ACHN (cell line): ENCODE measurements at places on chromosomes 1 and 21.

- DNase-seq, result no peak
Measured at GRCh38 chr1:1119272-1119890, 3.5 kb upstream of the C1orf159 start.

DNA sequence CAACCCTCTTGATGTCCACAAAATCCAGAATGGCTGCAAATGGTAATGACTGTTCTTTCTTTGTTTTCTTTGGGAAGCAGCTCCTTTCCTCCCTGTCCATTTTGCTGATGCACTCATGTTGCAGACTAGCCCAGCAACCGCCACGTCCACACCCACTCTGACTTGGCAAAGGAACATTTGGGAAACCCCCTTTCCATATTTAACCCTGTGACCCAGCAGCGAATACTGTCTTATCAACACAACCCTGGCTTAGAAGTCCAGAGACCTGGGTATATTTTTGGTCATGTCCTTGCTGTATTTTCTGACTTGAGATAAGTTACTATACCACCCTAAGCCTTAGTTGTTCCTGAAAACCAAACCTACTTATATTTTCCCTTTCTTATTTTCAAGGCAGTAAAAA is 18.1 kb upstream of the SHE start:
- no peak for DNase-seq

GRCh38 chr21:37532868-37533780 is 166.6 kb downstream of the DYRK1A start:
- DNase-seq, result peak; percentile 58

GRCh38 chr1:29380532-29380931 is 144.2 kb downstream of the PTPRU start:
- DNase-seq, result no peak

GRCh38 chr1:70353601-70354331 is 756 bp downstream of the ANKRD13C start:
- peak; percentile 89 for DNase-seq

DNA sequence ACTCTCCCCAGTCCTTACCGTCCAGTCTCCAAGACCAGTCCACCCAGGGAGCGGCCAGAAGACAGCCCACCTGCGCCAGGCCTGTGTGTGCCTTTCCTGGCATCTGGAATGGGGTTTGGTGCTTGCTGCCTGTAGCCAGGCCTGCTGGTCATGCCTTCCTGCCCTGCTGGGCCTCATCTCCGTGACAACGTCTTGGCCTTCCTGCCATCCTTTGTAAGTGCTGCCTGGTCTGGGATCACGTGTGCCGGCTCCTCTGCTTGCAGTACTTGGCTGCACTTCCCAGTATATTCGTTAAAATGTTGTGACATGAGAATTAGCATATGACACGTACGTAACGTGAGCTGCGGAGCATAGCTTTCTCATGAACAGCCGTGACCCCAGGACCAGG is 145.3 kb upstream of the COL6A1 start:
- DNase-seq, result no peak

- no peak for DNase-seq
Measured at GRCh38 chr1:91548376-91549040, 47.9 kb downstream of the CDC7 start.

DNA sequence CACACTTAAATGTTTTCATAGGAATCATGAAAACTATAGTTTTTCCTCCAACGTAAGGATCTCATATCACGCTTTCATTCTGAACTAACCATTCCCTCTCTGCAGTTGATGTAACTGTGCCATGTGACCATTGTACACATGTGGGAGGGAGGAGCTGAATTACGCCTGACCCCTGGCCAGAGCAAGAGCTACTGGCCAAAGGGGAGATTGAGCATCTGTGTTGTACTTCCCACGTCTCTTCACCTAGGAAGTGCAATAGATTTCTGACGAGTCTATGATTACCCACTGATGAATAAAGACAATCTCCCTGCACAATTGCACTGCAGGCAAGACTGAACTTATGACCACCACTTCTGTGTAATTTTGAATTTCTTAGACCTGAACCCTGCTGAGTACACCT is 24.0 kb downstream of the PTPRC start:
- DNase-seq, result no peak

DNA sequence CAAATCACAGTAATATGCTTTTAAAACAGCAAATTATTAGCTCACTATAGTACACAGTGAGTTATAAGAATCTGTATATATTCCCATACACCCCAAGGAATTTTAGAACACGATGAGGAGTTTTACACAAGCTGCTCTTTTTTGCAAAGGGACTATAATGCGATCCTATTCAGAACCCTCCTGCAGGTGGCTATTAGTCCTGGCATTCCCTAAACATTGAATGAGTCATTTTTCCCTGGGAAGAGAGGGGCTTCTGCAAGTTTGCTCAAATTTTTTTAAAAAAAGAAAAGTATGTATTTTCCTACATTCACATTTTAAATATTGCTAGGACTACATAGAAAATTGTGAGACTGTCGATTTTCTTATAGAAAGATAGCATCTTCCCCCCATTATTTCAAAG is 106.3 kb downstream of the COL11A1 start:
- DNase-seq, result no peak

- no peak for DNase-seq
Measured at GRCh38 chr1:107767156-107767582, 197.8 kb downstream of the VAV3 start.

DNA sequence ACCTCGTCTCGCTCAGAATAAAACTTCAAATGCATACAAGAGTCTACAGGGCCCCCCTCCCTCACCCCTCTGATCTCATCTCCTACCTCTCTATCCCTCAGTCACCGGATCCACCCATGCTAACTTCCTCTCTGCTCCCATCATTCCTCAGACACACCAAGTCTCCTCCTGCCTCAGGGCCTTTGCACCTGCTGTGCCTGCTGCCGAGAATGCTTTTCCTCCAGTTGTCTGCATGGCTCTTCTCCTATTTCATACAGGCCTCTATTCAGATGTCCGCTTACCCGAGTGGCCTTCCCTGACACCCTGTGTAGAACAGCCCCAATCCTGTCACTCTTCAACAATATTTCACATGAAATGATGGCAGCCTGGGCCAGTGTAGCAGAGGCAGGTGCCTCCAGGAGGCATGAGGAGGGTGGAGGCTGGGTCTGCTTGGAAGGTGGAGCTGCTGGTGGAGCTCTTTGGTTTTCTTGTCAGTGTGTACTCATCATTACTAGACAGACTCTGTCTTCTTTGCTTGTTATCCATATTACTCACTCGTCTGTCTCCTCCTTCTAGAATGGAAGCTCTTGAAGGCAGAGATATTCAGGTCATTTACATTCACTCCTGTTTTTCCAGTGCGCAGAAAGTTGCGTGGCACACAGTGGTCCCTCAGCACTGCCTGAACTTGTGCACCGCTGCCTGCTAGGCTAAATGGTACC is 4.2 kb downstream of the SH2D2A start:
- no peak for DNase-seq

DNA sequence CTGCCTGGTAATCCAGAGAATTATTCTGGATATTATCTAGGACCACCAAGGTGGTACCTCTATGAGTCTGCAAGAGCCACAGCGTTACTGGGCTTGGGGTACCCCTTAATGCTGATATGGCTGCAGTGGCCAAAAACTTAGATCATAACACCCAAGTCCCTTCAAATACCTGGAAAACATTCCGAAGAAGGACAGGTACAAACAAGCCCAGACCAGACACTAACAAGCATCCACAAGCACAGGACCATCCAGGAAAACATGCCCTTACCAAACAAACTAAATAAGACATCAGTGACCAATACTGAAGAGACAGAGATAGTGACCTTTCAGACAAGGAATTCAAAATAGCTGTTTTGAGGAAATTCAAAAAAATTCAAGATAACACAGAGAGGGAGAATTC is 2.9 kb downstream of the C1orf105 start:
- DNase-seq, result no peak

DNA sequence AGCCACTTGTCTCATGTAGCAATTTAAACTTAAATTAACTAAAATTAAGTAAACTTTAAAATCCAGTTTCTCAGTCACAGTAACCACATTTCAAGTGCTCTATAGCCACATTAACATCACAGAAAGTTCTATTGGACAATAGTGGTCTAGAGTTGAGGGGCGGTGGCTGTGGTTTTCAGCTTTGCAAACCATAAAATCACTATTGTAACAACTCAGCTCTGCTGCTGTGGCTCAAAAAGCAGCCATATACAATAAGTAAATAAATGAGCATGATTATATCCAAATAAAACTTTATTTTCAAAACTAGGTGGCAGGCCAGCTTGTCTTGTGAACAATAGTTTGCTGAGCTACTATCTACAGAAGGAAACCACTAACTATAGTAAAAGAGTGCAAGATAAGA is 43.4 kb upstream of the C1orf53 start:
- DNase-seq, result no peak

DNA sequence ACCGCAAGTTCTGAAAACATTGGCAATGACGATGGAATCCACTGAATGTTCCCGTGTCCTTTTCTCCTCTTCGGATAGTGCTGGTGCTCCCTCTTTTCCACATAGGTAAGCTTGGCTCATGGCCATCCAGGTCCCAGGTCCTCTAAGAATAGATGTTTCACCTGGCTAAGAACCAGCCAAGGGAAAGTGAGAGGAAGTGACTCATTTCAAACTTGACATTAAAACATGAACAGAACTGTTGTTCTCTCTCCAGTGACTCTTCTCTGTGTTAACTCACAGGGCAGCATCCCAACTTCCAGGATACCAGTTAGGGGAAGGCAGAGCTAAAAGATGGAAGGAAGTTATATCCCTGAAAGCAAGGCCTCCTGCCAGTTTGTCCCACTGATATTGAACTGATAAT is 493.8 kb upstream of the CHRM3 start:
- DNase-seq, result peak; percentile 8

GRCh38 chr1:245195398-245195797 is 40.6 kb downstream of the KIF26B start:
- DNase-seq, result no peak

- no peak for DNase-seq
Measured at GRCh38 chr1:178551307-178551706, 38.4 kb downstream of the TEX35 start.

DNA sequence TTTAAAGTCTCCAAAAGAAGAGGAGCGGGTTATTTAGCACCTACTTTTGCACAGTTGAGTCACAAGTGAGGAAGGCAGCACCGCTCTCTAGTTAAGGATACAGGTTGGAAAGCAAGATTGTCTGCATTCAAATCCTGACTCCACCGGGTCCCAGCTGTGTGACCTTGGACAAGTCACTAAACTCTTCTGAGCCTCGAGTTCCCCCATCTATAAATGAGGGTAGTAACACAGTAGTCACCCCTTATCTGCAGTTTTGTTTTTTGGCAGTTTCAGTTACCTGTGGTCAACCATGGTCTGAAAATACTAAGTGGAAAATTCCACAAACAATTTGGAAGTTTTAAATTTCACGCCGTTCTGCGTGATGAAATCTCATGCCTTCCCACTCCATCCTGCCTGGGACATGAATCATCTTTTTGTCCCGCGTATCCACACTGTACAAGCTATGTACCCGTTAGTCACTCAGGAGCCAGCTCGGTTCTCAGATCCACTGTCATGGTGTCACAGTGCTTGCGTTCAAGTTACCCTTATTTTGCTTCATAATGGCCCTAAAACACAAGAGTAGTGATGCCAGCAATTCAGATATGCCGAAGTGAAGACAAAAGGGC is 49.4 kb downstream of the CAPZB start:
- no peak for DNase-seq

DNA sequence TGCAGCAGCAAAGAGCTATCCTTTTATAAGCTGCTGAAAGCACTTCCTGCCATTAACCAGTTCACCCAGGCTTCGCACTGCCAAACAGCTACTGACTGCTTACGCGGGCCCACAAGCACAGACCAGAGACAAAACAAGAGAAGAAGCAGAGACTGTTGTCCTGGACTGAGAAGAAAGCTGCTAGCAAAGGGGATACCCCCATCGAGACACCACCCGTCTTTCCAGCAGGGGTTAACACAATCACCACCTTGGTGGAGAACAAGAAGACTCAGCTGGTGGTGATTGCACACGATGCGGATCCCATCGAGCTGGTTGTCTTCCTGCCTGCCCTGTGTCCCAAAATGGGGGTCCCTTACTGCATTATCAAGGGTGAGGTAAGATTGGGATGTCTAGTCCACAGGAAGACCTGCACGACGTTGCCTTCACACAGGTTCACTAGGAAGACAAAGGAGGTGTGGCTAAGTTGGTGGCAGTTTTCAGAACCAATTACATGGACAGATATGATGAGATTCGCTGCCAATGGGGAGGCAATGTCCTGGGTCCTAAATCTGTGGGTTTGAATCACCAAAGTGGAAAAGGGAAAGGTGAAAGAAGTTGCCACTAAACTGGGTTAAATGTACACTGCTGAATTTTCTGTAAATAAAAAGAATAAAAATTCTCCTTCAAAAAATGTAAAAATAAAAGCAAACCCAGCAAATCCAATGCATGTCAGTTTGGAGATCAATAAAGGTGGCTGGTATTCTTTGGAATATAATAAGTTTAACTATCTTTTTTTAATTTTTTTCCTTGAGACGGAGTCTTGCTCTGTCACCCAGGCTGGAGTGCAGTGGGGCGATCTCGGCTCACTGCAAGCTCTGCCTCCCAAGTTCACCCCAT is 1.2 kb downstream of the FMO5 start:
- DNase-seq, result no peak

- DNase-seq, result peak; percentile 7
Measured at GRCh38 chr21:31612894-31613785, 46.4 kb upstream of the SOD1 start.

- no peak for DNase-seq
Measured at GRCh38 chr1:15457585-15457984, 1.1 kb downstream of the CELA2A start.

DNA sequence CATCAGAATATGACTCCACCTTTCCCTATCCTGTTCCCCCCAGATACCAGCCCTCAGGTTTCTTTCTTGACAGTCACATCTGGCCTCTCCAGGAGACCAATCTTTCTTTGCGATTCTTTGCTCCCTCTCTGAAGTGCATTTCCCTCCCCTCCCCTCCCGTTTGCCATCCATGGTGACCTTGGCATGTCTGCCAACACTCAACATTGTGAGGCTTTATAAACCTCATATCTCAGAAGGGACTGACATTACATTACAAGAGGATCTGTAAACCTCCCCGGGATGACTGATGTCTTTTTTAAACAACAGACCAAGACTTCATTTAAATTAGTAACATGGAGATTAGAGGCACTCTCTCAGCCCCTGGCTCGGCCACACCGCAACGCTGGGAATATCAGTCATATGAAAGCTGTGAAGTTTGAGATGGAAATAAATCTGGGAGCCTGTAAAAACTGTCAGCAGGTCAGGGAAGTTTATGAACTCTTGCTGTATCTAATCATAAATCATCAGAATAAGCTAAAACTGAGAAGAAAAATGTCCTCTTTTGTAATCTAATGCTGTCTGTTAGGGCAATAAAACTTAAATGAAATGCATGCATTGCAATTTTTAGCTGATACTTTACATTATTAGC is 401.7 kb upstream of the PROX1 start:
- DNase-seq, result no peak

DNA sequence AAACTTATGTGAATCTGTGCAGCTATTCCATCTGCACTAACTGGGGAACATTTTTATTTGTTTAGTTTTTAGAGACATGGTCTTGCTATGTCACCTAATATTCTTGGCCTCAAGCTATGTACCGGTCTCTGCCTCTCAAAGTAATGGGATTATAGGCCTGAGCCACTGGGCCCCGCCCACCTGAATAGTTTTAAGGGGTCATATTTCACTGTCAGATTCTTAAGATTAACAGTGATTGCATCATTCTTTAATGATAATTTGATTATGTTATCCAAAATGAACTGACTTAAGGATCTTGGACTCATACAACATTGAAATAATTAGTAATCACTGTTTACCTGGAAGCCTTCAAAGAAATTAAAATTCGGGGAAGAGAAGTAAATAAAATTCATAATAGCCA is 12.6 kb upstream of the KLF18 start:
- no peak for DNase-seq

- DNase-seq, result no peak
Measured at GRCh38 chr21:44910229-44911067, 10.3 kb downstream of the ITGB2 start.

GRCh38 chr1:223126741-223127140 is 16.3 kb downstream of the TLR5 start:
- DNase-seq, result no peak
